Stomach (tissue), 19 donors: ENCODE measurements at places on chromosomes 2 and 18.

DNA sequence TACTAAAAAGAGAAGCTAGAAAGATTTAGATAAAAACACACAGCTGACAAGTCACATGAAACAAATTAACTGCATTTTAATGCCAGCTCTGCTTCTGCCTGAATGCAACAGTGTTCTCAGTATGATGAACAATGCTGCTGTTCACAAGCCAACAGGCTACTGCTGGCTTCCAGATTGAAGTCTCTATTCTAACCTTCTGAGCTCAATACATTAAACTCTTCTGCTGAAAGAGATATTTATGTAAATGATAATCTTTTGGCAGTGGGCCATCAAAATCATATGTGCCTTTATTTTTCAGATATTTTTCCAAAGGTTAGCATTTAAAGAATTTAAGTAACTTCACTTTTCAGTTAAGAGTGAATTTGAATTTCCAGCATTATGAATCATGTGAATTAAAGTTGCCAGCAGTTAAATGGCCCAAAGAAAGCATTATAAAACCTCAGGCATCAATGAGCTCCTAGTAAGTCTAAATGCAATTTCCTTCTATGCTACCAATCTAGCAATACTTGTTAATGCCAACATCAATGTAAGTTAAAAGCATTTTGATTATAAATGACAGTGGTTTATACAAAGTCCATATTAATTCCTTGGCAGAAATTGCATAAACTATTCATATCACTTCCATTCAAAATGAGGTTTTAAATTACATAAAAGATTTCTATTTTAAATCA, 72.4 kb downstream of the ID2 start:
- no peak overlapping the region for H3K27ac ChIP-seq
- no peak overlapping the region for H3K4me3 ChIP-seq
- peaks cover 35% of the 10 kb centered on the region for H3K36me3 ChIP-seq

DNA sequence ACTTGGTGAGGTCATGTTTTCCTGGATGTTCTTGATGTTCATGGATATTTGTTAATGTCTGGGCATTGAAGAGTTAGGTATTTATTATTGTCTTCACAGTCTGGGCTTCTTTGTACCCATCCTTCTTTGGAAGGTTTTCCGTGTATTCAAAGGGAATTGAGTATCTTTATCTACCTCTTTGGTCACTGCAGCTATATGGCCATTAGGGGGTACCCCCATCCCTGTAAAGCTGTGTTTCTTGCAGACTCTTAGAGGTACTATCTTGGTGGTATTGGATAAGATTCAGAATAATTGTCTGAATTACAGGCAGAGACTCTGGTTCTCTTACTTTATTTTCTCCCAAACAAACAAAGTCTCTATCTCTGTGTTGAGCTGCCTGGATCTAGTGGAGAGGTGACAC, 401.6 kb upstream of the FSIP2 start:
- no peak overlapping the region for H3K27ac ChIP-seq
- DNase-seq, result no peak
- no peak overlapping the region for H3K4me3 ChIP-seq
- no peaks in the 10 kb centered on the region for H3K36me3 ChIP-seq

DNA sequence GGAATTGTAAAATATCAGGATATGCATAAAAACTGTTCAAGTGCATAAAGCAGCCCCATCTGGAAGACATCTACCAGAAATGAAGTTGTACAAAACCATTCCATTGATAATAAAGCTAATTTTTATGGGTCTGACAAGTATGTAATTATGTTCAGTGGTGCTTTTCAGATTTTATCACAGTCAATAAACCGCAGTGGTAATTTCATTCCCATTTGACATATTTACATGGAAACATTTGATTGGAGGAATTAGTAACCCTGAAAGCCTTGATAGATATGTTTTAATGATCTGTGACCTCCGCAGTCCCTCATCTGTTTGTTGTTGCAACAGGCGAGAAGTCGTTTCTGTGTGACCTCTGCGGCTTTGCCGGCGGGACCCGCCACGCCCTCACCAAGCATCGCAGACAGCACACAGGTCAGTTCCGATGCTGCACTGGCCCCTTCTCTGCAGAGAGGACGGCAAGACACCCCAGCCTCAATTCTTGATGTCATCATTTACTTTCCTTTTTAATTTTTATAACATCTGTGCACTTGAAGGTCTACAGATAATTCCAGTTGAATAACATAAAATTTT, 283.1 kb downstream of the ZNF407 start:
- no peak overlapping the region for H3K27ac ChIP-seq
- H3K27me3 ChIP-seq, result no peaks in the 10 kb centered on the region
- H3K36me3 ChIP-seq, result peaks cover 31% of the 10 kb centered on the region

DNA sequence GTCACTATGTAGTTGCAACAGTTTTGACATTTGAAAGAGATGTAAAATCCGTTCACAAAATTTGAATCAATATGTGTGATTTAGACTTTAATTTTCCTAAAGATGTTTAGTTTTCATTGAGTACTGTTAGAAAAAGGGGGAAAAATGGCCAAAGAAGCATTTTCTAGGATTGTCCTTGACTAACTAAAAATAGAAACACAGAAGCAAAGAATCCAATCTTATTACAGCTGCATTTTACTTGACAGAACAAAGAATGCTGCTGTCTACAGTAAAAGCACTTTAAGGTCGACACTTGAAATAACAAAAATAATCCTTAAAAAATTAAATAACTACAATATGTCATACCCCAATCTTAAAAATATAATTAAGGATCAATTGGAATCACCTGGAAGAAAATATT, 48.9 kb downstream of the FRZB start:
- H3K36me3 ChIP-seq, result no peaks in the 10 kb centered on the region
- no peak for DNase-seq
- no peak overlapping the region for H3K4me3 ChIP-seq
- H3K4me1 ChIP-seq, result no peaks in the 10 kb centered on the region
- H3K27ac ChIP-seq, result no peak overlapping the region

DNA sequence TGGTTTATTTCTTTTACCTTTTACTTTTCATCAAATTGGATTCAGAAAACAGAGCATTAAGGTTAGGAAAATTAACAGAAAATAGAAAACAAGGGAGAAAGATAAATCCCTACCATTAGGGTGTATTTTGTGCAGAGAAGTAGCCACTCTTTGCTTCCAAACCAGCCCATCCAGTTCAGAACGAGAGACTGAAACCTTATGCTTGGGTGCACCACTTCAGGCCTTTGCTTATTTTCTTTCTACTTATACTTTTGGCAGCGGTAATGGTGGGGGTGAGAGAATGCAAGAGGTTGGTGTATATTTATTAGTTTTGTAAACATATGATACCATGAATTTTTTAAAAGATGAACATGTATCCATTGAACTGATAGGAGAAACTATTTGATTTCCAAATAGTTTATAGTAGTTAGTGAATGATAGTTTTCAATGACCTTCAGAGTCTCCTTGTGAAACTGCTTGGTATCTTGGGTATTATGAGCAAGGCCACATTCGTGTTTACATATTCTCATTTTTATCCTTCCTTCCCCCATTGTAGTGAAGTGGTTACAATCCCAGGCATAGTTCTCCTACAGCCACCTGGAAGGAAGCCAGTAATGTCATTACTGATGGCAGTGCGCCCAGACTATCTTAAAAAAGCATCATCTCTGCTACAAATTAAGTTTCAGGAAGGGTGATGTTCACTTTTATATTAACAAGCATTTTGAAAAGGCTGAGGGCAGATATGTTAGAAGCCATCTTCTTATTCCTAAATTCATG, 60.8 kb downstream of the MFSD6 start:
- H3K36me3 ChIP-seq, result peaks cover 17% of the 10 kb centered on the region
- H3K4me1 ChIP-seq, result peaks cover 40% of the 10 kb centered on the region
- peak; percentile 96 for DNase-seq
- H3K27ac ChIP-seq, result peak overlapping the region; percentile 67

GRCh38 chr2:88811233-88811632, 119.8 kb downstream of the RPIA start:
- H3K27me3 ChIP-seq, result no peaks in the 10 kb centered on the region
- no peak overlapping the region for H3K27ac ChIP-seq
- peak; percentile 15 for DNase-seq

GRCh38 chr2:121635371-121635770, 13.9 kb downstream of the CLASP1 start:
- no peak overlapping the region for H3K4me3 ChIP-seq
- H3K36me3 ChIP-seq, result peaks cover 4% of the 10 kb centered on the region
- H3K27me3 ChIP-seq, result no peaks in the 10 kb centered on the region
- peaks cover 28% of the 10 kb centered on the region for H3K4me1 ChIP-seq
- H3K27ac ChIP-seq, result no peak overlapping the region
- no peak for DNase-seq
